ENCODE measurements at places on chromosomes 3 and 15. TPM values are rescaled to one million over a fixed set of nuclear protein-coding genes. Genes with fewer than 3 reads are reported as not detected.

Gene TMEM266
- 1.1 TPM for total RNA-seq

Gene TAGLN3
- 0.89 TPM for total RNA-seq

Gene LRRIQ4
- 0.09 TPM for total RNA-seq

Gene TXNRD3
- total RNA-seq: 11.7 TPM

Gene NOX5
- 0.77 TPM for total RNA-seq

DNA sequence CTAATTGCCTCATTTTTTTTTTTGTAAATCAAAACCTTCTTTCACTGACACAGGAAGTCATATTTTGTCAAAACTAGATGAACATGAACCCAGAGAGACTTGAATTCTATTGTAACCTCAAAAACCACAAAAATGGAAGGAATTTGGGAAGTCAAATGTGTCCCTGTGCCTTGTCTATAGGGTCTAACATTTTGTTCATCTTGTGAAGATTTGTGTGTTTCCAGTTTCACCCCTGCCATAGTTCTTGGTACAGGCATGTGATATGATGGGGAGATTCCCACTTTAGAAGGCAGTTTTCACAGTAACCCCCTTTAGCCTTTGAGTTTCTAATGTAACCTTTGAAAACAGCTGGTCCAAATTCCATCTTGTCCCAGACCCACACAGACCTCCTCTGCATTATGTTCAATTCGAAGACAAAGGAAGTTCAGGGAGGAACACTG, 318.5 kb upstream of the ADAMTS9 start:
- no peak for DNase-seq
- no peaks in the 10 kb centered on the region for H3K4me1 ChIP-seq

DNA sequence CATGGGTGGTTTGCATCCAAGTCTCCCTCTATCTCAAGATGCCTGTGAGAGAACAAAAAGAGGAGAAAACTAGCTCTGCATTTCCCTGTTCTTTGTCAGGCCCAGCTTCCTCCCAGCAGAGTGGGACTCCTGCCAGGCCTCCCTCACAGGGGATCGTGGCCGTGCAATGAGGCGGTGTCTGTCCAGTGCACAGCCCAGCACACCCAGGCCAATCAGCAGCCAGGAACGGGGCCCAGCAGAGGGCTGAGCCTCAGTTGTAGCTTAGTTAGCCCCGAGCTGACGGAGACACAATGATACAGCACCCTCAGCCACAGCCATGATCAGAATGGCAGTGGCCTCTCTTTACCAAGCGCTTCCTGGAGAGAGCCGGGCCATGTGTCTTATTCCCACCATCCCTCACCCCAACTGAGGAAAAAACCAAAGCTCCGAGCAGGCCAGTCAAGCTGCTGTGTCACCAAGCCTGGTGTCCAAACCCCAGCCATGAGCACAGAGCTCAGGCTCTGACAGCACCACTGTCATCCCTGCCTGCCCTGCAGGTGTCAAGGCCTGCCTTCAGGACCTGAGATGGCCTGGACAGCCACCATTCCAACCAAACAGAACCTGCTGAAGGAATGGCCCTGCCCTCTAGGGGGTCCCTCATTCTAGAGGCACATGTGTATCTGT, 71.1 kb downstream of the DNAJB8 start:
- peak; percentile 79 for DNase-seq
- H3K4me1 ChIP-seq: peaks cover 7% of the 10 kb centered on the region
- no peaks in the 10 kb centered on the region for H3K36me3 ChIP-seq
- H3K27ac ChIP-seq: no peak overlapping the region

DNA sequence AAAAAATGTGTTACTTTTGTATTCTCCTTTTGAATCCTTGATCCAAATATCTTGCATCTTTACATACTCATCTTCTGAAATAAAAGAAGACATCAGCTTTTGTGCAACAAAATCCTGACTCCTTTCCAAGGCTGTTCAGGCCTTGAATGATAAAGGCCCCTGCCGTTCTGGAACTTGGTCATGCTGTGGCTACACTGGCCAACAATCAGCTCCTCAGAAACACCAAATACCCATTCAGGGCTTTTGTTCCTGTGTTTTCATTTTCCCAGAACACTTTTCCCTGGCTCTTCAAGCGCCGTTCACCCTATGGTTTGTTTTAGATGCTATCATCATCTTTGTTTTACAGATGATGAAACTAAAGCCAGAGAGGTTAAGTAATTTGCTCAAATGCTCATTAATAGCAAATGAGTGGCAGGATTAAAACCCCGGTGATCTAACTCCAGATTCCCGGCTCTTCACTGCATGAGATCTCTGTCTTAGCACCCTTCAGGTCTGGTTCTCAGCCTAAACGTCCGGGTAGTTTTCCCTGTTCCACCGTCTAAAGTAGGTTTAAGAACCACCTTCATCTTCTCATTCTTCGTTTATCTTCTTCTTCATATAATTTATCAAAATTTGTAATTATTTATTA, 58.3 kb downstream of the EPHA3 start:
- H3K27me3 ChIP-seq: no peaks in the 10 kb centered on the region
- H3K4me3 ChIP-seq: no peak overlapping the region
- no peaks in the 10 kb centered on the region for H3K4me1 ChIP-seq

DNA sequence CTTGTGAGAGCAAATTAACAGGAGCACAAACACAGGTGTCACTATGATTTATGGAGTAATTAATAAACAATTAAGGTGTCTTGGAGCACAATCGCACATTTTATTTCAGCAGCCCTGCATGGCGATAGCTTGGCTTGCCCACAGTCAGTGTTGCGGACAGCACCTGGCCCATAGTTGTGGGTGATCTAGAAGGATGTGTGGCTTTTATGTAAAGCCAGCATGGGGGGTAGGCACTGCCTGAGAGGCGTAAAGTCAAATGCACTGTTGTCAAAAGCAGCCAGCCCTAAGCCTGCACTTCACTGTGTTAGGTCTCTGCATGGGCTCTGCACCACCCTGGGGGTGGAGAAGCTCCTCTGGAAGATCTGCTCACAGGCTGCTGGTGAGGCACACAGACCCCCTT, 177.4 kb upstream of the PPP2R3A start:
- H3K4me3 ChIP-seq: no peak overlapping the region
- H3K27ac ChIP-seq: no peak overlapping the region

- no peaks in the 10 kb centered on the region for H3K36me3 ChIP-seq
- H3K27ac ChIP-seq: peak overlapping the region; percentile 94
- no peaks in the 10 kb centered on the region for H3K4me1 ChIP-seq
- peak; percentile 99 for DNase-seq
- H3K4me3 ChIP-seq: peak overlapping the region; percentile 84
Observed at GRCh38 chr3:23945913-23946687, 1.0 kb downstream of the NR1D2 start.

- peaks cover 2% of the 10 kb centered on the region for H3K36me3 ChIP-seq
- peaks cover 8% of the 10 kb centered on the region for H3K4me1 ChIP-seq
- peak overlapping the region; percentile 62 for H3K4me3 ChIP-seq
- no peaks in the 10 kb centered on the region for H3K27me3 ChIP-seq
- DNase-seq: peak; percentile 98
- peak overlapping the region; percentile 94 for H3K27ac ChIP-seq
Observed at GRCh38 chr3:64685800-64686445, 1.9 kb downstream of the ADAMTS9 start.

- H3K27ac ChIP-seq: no peak overlapping the region
- peaks cover 10% of the 10 kb centered on the region for H3K4me1 ChIP-seq
- H3K27me3 ChIP-seq: peaks cover 3% of the 10 kb centered on the region
- H3K4me3 ChIP-seq: no peak overlapping the region
- H3K36me3 ChIP-seq: no peaks in the 10 kb centered on the region
Observed at GRCh38 chr3:128572644-128573105, 77.9 kb downstream of the RPN1 start.

All from lung (tissue), 17 donors.